AG08395 (cell line): ENCODE measurements at places on chromosomes 12 and 14.

DNA sequence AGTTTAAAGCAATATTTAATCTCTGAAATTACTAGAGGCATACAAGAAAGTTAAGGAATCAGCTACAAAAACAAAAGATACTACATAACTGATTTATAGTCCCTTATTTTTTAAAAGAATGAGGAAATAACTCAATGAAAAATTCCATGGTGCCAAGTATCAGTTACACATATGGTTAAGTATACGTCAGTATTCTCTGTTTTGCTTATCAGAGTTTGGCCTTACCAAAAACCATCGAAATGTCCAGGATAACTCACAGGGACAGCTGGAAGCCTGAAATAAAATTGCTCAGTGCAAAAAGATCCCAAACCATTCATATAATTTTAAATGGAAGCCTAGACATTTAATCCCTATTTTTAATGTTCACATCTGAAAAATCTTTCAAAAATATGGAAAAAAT is 3.6 kb downstream of the CFL2 start:
- DNase-seq: no peak

GRCh38 chr14:60656686-60657455 is 7.6 kb upstream of the SIX1 start:
- DNase-seq: peak; percentile 54

DNA sequence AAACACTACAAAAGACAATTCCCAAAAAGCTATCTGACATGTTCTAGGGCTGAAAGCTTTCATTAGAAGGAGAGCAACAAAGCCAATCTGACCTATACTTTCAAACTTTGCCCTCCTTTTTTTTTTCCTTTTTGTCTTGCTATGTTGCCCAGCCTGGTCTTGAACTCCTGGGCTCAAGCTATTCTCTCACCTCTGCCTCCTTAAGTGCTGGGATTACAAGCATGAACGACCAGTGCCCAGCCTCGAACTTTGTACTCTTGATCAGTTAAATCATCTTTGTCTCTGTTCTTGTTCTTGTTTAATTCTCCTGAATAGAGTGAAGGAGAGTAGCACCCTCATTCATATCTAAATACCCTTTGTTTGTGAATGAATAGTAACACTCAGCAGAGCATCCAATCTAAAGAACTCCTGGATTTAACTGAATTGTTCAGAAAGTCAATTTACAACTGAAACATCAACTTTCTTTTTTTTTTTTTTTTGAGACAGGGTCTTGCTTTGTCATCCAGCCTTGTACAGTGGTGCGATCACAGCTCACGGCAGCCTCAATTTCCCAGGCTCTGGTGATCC is 22.1 kb downstream of the ERP29 start:
- DNase-seq: no peak

DNA sequence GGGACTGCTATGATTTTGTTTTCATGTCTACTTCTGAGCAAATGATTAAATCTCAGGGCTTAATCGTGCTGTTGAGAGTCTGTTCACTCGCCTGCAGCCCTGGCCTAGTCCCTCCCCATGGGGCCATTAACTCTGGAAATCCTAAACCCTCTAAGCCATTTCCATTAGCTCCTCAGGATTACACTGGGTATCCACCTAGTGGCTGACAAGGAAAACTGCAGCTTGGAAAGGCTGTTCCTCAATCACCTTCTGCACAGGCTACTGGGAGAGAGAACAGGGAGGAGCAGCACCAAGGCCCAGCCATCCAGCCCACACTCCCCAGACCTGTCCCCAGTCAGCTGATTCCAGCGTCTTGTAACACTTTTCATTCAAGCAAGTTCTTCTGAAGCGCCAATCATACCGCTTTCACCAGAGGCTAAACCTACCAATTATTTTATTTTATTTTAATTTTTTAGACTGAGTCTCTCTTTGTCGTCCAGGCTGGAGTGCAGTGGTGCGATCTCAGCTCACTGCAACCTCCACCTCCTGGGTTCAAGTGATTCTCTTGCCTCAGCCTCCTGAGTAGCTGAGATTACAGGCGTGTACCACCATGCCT is 48.7 kb downstream of the NEUROD4 start:
- DNase-seq: peak; percentile 70

DNA sequence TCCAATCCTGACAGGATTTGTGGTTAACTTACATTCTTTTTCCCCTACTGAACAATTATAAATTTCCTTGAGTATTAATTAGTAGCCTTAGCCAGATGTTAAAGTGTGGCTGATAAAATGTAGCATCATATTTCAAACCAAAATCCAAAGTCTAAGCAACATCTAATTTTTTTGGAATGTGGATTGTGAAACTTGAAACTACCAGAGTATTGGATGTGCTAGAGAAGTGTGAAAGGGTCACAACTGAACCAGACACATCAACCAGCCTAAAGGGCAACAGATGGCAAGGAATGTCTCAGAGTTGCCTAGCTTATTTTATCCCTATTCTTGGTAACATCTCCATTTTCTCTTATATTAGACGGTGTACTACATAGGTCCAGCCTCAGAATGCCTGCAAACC is 153.1 kb upstream of the DCN start:
- DNase-seq: peak; percentile 14

DNA sequence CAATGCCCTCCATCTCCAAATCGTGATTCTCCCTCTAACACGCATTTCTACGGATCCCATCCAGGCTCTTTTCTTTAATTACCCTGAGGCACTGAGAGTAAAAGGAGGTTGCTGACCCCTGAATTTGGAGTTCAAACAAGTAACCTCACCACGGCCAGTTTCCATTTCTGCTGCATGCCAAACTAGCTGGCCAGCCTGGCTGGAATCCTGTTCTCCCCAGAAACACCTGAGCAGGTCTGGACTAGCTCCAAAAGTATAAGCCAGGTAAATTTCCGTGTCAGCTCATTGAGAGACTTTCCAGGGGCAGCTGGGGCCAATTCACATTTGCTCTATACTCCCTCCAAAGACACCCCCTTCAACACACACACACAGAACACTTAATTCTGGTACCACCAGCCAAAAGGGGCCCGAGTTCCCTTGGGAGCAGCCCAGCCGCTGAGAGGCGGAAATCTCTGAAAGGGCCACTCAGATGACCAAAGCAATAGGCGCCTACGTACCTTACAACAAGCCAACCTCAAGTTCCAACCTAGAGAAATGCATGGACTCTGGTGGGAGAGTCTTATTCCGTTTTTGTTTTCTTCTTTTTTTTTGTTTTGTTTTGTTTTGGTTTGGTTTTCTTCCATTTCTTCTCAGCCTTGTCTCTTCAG is 131.4 kb downstream of the NDUFA12 start:
- no peak for DNase-seq

DNA sequence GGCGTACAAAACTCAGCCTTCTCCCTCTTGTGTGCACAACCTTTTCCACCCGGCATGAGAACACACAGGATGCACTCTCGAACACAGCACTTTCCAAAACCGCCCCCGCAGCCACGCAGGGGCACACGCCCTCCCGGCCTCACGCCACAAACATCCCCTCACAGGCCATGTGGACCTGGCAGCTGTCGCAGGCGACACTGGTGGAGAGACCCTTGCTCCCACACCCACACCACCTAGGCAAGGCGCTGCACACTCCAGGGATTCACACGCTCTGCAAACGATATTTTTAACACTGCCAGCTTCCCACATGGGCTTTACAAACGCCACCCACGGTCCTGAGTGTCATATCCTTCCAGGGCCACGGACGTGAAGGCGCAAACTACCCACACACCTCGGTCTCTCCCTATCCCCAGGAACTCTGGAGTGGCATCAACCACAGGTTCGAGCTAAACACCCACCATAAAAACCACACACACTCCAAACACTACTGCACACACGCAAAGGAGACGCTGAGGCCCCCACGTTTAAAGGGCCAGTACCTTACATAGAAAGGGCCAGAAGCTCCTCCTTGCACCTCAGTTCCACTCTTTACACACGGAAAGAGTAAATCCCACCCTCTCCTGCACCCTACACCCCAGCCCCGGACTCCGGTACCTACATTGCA is 12.4 kb upstream of the ITGB7 start:
- DNase-seq: no peak

DNA sequence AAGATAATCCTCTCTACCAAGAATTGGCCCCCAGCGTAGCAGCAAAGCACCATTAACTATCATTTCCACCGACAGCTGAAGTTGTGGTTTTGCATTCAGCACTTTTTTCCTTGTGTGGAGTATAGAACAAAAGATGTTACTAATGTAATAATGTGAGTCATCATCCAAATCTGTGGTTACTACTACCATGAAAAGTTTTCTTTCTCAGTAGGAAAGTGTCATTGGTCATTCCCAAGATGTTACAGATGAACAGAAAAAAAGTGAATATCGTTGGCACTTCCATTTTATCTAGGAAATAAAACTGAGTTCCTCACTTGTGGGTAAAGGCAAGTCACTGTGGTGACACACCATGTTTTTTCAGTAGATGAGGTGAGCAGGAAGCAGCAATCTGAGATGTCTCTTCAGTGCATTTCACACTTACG is 30.3 kb upstream of the IFNG start:
- DNase-seq: peak; percentile 56

GRCh38 chr12:561908-562593 is 101.2 kb downstream of the NINJ2 start:
- no peak for DNase-seq

- no peak for DNase-seq
These were observed 58.2 kb downstream of the CACNA1C start for GRCh38 chr12:2110849-2111566.

GRCh38 chr14:70023871-70024270 is 144.7 kb downstream of the SMOC1 start:
- DNase-seq: no peak

GRCh38 chr14:104536942-104537612 is 42.5 kb upstream of the C14orf180 start:
- peak; percentile 20 for DNase-seq

DNA sequence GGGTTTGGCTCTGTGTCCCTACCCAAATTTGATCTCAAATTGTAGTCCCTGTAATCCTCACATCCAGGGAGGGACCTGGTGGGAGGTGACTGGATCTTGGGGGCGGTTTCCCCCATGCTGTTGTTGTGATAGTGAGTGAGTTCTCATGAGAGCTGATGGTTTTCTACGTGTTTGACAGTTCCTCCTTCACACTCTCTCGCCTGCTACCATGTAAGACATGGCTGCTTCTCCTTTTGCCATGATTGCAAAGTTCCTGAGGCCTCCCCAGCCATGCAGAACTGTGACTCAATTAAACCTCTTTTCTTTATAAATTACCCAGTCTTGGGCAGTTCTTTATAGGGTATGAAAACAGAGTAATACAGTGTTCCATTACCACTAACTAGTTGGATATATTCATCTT is 10.3 kb upstream of the LRRC23 start:
- no peak for DNase-seq

- DNase-seq: peak; percentile 46
These were observed 4.0 kb downstream of the VPS37B start for GRCh38 chr12:122891661-122892525.

DNA sequence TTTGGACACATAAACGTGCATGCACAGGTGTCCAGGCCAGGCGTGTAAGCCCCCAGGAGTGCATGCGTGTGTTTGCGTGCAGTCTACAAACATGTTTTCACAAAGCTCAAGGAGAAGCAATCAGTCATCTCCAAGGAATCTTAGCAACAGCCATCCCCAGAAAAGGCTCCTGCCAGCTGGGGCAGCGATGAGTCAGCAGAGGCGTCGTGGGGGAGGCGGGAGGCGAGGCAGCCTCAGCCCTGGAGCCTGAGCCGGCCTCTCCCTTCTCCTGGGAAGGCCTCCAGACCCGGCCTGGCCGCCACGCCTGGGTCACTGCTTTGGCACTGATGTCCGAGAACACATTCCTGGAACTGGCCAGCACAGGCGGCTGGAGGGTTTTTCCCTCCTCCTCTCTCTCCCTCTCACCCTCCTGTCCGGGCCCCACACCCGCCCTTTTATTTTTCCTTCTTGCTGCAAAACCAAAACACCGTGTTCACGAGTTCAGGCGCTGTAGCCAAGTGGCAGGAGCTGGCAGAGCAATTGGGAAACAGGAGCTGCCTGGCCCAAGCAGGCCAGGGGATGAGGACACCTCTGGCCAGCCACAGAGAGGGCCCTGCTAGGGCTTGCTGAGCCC is 92.7 kb downstream of the LRRC74A start:
- DNase-seq: peak; percentile 96

DNA sequence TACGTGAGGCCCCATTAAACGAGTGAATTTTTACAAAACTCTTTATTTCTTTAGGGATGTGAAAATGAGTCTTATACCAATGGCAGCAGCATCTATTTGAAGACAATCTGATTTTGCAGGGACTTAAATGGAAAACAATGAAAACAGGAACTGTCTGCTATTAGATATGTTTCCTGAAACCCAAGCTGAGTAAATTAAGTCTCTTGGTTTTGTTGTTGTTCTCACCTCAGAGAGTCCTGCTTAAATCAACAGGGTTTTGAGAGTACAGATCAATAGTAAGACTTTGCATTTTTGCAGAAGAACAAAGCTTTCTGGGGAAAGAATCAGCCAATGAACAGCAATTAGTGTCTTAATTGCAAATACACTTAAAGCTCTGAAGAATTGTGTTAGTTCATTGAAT is 39.1 kb upstream of the LGR5 start:
- no peak for DNase-seq

- no peak for DNase-seq
These were observed 7.5 kb downstream of the CAMKK2 start for GRCh38 chr12:121288986-121289385.

- DNase-seq: no peak
These were observed 89.4 kb downstream of the OTX2 start for GRCh38 chr14:56720703-56721460.

GRCh38 chr12:117486840-117487659 is 125.6 kb upstream of the NOS1 start:
- peak; percentile 89 for DNase-seq

DNA sequence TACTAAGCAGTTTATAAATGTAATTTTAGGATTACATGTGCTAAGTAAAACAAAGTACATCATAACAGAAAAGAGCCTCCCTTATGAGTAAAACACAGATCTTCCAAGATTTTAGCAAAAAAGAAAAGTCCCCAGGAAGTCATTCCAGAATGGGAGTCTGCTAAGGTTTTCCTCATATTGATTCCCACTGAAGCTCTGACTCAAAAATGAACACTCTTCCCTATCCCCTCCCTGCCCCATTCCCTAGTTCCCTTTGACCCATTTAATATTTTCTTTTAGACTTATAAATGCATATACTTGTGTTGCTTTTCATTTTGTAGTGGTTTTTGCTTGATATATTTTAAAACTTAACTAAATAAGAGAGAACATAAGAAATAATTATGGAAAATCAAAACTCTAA is 40.1 kb downstream of the PTGER2 start:
- DNase-seq: no peak

DNA sequence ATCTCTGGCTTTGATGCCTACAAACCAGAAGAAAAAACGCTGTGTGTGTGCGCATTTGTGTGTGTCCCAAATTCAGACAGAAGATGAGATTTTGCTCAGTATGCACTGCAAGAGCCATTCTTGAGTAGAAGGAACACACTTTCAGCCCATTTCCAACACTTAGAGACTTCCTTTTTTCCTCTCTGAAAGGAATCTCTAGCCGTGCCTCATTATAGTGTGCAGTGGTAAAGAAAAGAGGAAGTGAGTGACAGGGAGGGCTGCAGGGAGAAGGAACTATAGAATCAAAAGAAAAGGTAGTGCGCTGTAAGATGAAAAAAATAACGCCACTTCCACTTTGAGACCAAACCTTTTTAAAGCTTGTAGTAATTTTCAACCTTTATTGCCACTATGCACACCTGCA is 1400.9 kb upstream of the FLRT2 start:
- no peak for DNase-seq

GRCh38 chr12:83619973-83620372 is 933.3 kb downstream of the TMTC2 start:
- DNase-seq: no peak
